ENCODE measurements at places on chromosomes 6 and 20.
A peak's percentile ranks its signal among the peaks of the same experiment; 100 is the strongest.

GRCh38 chr6:16761471-16762267 lies 409 bp upstream of the ATXN1 start:
- peak; percentile 74 for DNase-seq

DNA sequence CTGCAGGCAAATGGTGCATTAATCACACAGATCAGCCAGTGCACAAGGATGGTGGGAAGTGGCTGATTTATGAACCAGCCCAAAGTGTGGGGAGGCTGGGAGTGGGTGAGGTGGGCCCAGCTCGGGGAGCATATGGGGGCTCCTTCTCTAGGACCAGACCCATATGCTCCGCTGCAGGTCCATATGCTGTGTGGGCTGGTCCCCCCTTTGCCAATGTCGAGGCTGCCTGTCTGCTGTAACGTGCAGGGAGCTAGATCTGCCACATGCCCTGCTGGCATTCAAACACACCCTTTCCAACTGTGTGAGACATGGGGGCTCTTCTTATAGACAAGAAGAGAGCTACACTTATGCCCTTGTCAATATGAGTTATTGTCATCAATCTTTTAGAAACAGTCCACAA lies 566.3 kb downstream of the DHX35 start:
- no peak for DNase-seq

- no peak for DNase-seq
These were observed 5.2 kb upstream of the ETV7 start for GRCh38 chr6:36392621-36393020.

DNA sequence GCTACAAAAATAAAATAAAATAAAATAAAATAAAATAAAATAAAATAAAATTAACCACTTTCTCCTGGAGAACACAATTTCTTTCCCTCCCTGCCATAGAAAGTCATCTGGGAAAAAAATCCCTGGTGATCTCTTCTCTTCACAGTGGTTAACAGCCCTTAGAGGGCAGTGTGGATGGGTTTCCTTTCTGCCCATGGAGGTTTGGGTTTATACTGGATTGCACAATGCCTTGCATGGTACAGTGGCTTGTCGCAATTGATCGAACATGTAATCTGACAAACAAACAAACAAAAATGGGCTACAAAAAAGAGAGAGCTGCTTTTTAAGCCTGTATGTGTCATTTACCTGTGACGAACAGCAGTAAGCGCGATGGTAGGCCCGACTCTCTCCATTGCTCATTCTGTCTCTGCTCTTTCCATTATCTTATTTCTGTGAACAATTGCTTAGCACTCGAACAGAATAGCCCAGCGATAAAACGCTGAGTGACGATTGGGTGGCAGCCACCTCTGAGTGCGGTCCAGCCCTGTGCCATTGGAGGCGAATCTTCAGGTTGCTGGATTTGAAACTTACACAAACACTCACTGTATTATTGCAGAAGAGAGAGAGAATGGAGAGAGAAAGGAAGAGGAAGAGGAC lies 166.1 kb downstream of the CD83 start:
- DNase-seq, result no peak

DNA sequence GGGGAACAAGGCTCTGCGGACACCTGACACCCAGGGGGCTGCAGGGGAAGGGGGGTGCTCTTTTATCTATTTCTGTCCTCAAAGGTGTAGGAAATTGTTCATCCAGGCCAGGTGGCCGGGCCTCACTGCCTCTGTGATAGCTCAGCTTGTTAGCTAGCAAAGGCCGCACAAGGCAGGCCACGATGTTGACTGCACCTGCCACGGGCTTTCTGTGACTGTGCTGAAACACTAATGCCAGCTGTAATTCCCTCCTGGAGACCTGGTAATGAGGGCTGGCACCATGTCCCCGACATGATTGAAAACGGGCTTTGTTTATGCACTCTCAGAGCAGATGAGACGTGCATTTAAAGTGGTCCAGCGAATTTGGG lies 61.4 kb upstream of the APCDD1L start:
- DNase-seq, result no peak

- DNase-seq, result no peak
These were observed 13.8 kb upstream of the ANKEF1 start for GRCh38 chr20:10020937-10021336.

- peak; percentile 57 for DNase-seq
These were observed 5.8 kb upstream of the BFSP1 start for GRCh38 chr20:17536944-17537444.

- DNase-seq, result no peak
These were observed 22.9 kb downstream of the FAM110A start for GRCh38 chr20:856361-856775.

DNA sequence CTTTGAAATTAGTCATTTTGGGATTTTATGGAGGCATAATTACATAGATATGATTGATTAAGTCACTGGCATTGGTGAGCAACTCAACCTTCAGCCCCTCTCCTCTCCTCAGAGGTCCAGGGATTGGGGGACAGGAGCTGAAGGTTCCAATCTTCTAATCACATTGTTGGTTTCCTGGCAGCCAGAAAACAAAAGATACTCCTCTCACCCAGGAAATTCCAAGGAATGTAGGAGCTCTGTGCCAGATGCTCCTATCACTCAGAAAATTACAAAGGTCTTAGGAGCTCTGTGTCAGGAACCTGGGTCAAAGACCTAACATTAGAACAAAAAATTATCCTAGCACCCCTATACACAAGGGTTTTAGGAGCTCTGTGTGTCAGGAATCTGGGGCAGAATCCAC lies 679.7 kb upstream of the ID4 start:
- DNase-seq, result no peak

- no peak for DNase-seq
These were observed 13.1 kb downstream of the TNXB start for GRCh38 chr6:32096087-32096393.

- no peak for DNase-seq
These were observed 16.6 kb downstream of the DNAAF9 start for GRCh38 chr20:3390759-3391425.

GRCh38 chr20:7673841-7674240 lies 266.4 kb downstream of the HAO1 start:
- DNase-seq, result no peak

GRCh38 chr6:16413399-16413798 lies 175.0 kb downstream of the GMPR start:
- DNase-seq, result no peak

GRCh38 chr20:47382746-47383415 lies 26.4 kb upstream of the ZMYND8 start:
- DNase-seq, result no peak

- DNase-seq, result no peak
These were observed 16.7 kb downstream of the TIAM2 start for GRCh38 chr6:155011809-155012291.

GRCh38 chr6:11363881-11364576 lies 131.6 kb upstream of the NEDD9 start:
- DNase-seq, result peak; percentile 54

- DNase-seq, result peak; percentile 33
These were observed 285.8 kb upstream of the SUPT3H start for GRCh38 chr6:45663251-45664221.

DNA sequence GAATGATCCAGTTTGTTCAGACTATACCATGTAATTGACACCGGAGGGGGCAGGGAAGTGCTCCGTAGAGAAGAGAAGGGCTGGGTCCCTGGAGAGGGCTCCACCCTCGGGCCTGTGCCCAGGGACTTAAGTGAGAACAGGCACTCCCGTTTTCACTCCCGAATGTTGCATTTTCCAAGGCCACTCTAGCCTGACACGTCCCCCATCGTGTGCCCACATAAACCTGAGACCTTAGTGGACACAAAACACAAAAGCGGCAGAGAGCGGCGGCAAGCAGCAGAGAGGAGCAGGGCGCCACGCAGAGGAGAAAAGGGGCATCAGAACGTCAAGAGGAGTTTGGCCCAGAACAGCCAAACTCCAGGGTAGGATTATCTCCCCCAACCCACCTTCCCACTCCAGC lies 1405.1 kb downstream of the GRIK2 start:
- DNase-seq, result no peak

DNA sequence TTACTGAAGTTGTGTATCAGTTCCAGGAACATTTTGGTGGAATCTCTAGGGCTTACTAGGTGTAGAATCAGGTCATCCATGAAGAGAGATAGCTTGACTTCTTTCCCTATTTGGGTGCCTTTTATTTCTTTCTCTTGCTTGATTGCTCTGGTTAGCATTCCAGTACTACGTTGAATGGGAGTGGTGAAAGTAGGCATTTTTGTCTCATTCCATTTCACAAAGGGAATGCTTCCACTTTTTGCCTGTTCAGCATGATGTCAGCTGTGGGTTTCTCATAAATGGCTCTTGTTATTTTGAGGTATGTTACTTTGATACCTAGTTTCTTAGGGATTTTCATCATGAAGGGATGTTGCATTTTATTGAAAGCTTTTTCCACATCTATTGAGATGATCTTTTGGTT lies 195.3 kb downstream of the MOXD1 start:
- no peak for DNase-seq

- no peak for DNase-seq
These were observed 206.1 kb upstream of the PRDM1 start for GRCh38 chr6:105880030-105880492.

DNA sequence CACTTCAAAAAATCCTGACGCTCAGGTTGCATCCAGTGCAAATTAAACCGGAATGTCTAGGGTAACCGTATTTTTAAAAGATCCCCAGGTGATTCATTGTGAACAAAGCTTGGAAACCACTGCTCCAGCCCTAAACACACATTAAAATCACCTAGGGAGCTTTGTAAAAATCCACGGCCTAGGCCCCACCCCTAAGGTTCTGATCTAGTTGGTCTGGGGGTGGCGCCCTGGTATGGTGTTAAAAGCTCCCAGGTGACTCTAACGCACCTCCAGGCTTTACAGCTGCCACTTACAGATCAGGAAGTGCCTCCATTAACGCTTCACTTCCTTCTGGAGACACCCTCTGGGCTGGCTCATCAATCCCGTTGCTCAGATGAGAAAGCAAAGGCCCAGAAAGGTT lies 92.2 kb downstream of the GRM4 start:
- DNase-seq, result no peak

DNA sequence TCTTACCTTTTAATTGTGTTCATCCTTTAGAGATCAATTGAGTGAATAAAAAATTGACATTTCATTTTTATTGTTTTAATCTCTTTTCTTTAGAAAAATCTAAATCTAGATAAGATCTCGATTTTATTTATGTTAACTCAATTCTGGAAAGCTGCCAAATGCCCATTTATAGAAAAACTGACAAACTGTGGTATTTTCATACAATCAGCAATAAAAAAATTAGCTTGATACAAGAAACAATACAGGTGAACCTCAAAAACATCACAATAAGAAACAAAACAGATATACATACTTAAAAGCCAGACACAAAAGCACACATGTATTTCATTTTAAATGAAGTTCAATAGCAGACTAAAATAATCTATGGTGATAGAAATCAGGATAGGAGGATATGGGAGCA lies 30.0 kb upstream of the ARHGAP18 start:
- DNase-seq, result no peak

DNA sequence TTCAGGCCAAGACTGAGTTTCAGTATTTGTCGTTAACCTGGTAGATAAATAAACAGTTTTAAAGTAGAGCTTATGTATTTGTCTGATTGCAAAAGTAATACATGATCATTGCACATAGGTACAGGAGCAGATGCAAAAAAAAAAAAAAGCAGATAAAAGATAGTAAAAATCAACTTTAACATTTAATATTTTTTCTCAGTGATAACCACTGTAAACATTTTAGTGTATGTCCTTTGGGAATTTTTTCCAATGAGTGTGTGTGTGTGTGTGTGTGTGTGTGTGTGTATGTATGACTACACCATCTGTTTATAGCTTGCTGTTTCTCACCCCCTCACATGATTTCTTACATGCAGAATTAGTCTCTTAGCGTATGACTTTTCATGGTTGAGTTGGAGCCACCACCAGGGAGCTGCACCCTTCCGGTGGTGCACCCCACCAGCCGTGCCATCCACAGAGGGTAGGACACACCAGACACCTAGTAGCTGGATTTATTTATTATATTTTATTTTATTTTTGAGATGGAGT lies 26.3 kb downstream of the WRNIP1 start:
- no peak for DNase-seq

DNA sequence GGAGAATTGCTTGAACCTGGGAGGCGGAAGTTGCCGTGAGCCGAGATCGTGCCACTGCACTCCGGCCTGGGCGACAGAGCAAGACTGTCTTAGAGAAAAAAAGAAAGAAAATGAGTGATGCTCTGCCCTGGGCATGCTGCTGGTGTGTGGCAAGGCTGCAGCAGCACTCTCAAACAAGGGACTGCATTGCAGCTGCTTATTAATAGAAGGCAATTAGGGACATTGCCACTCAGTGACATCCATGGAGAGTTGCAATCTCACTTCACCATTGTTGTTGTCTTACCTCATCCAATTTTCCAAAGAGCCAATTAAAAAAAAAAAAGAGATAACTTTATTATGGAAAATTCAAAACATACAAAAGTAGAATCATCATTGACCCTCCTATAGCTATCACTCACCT lies 131.1 kb downstream of the LRRC1 start:
- no peak for DNase-seq

GRCh38 chr6:148628251-148628650 lies 118.6 kb upstream of the UST start:
- DNase-seq, result no peak

DNA sequence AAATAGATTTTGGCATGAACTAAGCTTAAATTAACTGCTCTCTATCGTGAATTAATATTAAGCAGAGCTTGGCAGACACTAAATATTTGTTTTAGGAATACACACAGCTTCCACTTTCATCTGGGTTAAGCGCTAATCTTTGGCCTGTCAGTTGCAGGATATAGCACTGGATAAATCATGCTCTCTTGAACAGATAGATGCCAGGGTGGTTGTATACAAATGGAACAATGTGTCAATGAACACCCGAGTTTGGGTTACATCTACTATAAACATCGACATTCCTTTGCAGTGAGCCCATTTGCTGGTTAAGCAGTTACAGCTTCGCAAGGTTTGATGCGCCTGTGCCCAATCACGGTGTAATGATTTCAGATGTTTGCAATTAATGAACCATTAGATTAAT lies 338.2 kb upstream of the ZFP64 start:
- no peak for DNase-seq

DNA sequence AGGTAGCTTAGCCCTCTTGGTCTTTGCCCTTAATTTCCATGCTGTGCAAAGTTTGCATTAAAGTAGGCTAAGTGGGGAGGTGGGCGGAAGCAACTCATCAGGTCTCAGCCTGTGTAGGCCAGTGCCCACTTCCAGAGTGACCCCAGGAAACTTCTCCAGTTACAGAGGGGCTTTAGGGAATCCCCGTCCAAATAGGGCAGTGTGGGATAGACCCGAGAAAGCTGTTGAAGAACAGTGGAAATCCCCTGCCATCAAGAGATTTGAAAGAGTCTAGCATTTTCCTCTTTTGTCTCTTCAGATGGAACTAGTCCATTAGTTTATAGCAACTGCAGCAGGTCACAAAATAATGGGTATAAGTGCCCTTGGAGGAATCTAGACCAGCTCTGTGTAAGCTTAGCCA lies 20.2 kb downstream of the SF3B5 start:
- DNase-seq, result no peak

- no peak for DNase-seq
These were observed 27.6 kb upstream of the MRGBP start for GRCh38 chr20:62768551-62769287.

- no peak for DNase-seq
These were observed 158.3 kb downstream of the TMEM242 start for GRCh38 chr6:157164972-157165371.

All from stimulated activated CD4-positive, alpha-beta T cell treated with anti-CD3 and anti-CD28 coated beads, Interleukin-4, amount 100 ng/mL, for 48 hours (primary cell).